Dorsolateral prefrontal cortex (tissue), 122 donors: ENCODE measurements at places on chromosomes 2 and 18. TPM values are rescaled to one million over a fixed set of nuclear protein-coding genes. Genes with fewer than 3 reads are reported as not detected.

- no peak for DNase-seq
Measured at GRCh38 chr18:51617167-51617566, 419.7 kb upstream of the MEX3C start.

DNA sequence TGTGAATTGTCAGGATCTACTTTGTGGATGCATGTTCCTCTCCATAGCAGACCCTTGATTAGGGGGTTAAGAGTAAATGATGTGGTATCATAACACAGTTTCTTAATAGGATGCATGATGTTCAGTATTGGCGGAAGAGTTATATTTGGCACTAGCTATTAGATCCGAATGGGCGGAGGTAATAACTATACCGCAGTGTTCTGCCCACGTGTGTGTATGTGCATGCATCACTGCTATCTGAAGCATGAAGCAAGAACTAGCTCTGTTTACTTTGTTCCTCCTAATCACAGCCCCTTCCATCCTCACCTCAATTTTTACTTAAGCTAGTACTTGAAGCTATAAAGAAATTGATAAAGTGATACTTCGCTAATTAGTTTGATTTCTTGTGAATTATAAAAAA lies 159.6 kb upstream of the NOSTRIN start:
- no peak for DNase-seq

The IL36A gene
- not detected for total RNA-seq

GRCh38 chr2:140178234-140178633 lies 1398.0 kb upstream of the NXPH2 start:
- no peak for DNase-seq

The IL37 gene
- not detected for total RNA-seq

GRCh38 chr2:168348076-168348475 lies 100.7 kb upstream of the STK39 start:
- DNase-seq = no peak

The ALLC gene
- total RNA-seq = not detected

DNA sequence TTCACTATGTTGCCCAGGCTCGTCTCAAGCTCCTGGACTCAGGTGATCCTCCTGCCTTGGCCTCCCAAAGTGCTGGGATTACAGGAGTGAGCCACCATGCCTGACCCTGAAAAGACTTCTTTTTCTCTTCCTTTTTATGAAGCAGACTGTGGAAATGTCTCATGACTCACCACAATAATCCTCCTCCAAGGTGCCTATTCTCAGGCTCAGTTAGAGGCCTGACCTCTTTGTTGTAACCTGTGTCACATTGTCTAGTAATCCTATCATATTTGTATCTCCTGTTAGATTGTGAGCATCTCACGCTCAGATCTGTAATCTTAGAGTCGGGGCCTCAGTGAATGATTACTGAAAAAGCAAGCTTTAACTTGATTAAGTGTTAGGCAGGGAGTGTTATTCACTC lies 18.3 kb upstream of the TAF4B start:
- no peak for DNase-seq

DNA sequence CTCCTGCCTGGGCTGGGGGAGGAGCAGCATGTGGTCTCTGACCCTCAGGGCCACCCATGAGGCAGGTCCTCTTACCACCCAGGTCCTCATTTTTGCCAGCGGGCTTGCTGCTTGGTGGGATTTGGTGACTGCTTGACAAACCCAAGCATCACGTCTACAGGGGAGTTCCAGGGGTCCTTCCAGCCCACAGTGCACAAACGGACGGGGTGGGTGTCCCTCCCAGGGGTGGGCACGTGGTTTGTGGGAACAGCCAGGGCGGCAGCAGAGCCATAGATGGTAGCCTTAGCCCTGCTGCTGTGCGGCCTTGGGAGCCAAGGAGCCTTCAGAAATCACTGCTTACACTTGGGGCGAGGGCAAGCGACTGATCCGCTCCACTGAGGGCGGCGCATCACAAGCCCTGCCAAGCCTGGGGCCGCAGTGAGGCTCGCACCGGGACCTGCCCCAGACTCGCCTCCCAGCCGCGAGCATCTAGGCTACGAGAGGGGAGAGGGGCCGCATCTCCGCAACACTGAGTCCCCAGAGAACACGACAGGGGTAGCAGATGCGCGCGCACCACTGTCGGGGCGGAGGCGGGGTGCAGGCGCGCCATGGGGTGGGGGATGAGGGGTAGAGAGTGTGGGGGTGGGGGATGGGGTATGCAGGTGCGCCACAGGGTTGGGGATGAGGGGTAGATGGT lies 36.9 kb downstream of the SNED1 start:
- no peak for DNase-seq

The CCDC178 gene
- total RNA-seq = 1.7 TPM

DNA sequence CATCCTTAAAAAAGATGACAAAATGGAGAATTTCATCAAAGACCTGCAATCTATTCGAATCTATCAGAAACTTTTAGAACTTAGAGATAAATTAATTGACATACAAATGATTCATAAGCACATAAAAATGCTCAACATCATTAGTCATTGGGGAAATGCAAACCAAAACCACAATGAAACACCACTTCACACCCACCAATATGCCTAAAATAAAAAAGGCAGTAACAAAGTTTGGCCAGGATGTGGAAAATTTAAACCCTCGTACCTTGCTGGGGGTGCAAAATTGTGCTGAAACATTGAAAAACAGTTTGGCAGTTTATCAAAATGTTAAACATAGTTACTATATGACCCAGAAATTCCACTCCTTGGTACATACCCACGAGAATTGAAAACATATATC lies 11.5 kb upstream of the EIF2AK3 start:
- DNase-seq = no peak

DNA sequence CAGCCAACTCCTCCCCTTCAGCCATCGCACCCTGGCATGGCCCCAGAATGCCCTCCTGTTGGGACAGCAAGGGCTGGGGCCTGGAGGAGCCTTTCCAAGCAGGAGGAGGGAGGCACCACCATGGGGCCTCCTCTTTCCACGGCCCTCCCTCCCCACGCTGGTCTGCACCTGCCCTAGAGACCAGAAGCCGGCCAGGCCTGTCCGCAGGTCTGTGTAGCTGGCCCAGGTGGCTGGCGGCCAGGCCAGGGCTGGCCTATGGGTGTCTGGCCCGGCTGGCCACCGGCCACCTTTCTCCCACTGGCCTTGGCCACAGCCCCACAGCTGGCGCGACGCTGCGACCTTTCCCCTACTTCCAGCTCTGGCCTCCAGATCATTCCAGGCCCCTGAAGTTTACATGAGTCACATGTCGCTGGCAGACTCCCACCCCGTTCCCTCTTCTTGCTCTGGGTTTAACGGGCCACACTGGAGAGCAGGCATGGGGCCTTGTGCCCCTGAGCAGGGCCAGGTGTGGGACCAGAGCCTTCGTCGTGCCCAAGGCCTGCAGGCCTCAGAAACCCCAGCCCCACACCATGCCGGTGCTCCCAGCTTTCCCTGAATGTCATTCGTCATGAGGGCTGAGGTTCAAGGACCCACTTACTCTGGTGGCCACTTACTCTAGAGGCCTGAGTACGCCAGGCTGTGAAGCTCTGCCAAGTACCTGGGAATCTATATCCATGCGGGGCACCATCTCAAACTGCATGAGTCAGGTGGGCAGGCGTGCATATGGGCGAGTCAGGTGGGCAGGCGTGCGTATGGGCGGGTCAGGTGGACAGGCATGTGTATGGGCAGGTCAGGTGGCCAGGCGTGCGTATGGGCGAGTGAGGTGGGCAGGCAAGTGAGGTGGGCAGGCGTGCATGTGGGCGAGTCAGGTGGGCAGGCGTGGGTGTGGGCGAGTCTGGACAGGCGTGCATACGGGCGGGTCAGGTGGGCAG lies 33.3 kb upstream of the KLF11 start:
- no peak for DNase-seq

- no peak for DNase-seq
Measured at GRCh38 chr2:28435814-28436351, 43.2 kb downstream of the FOSL2 start.

GRCh38 chr2:174243812-174244211 lies 4.5 kb downstream of the OLA1 start:
- no peak for DNase-seq

DNA sequence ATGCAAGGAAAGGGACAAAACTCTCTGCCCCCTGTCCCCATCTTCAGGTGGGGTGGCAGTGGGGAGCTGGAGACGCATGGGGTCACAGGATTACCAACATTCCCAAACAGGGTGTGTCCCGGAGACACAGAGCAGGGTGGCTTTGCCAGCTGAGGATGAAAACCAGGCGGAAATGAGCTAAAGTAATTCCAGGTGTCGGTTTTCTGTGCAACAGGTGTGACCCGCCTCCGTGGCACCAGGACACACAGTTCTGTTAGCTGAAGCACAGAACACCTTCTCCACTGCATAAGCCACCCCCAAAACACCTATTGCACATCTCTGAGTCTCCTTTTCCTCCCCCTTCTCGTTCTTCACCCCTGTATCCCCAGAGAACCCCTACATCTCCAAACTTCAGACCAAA lies 122.7 kb upstream of the GLI2 start:
- DNase-seq = no peak

DNA sequence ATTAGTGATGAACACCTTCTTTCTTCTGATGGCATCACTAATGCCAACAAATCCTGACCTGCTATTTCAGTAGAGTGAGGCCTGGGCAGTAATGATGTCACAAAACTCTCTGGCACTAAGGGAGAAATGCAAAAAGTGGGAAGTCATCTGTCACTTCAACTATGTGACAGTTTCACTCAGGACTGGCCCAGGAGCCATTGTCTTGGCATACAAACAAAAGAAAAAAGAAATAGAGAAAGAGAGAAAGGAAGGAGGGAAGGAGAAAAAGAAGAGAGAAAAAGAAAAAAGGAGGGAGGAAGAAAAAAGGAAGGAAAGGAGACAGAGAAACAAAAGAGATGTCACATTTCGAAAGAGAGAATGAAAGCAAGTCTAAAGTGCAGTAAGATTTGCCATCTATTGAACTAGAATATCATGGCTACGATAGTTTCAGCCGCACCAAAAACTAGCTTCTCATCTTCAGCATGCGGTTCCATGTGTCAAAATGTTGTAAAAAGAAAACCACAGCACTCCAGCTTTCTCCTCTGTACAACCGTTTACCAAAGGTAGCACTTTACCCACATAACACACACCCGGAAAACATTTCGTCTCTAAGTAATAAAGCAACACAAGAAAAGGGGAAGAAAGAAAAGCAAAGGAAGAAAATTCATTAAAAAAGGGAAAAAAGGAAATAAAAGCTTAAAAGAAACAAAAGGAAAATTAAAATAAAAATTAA lies 50.1 kb downstream of the CD226 start:
- DNase-seq = no peak

The PLCL1 gene
- 41.8 TPM for total RNA-seq

The CLEC4F gene
- not detected for total RNA-seq

The LIMS2 gene
- 19.5 TPM for total RNA-seq

The SCN7A gene
- 2.0 TPM for total RNA-seq

DNA sequence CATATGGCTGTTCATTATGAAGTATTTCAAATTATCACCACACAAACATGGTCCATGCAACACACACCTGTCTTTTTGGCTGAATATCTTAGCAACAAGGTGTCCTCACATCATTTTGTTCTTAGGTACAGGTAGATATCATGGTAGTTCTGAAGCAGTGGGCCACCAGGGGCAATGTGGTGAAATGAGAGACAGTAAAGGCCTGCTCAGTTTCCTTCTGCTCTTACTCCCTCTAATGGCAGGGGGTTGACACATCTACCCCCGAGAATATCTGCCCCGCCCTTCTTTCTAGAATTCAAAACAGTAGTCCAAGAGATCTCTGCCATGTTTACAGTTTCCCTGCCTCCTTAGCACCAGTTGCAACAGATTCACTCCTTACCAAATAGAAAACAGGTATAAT lies 147.0 kb upstream of the KLHL14 start:
- DNase-seq = no peak

- DNase-seq = no peak
Measured at GRCh38 chr2:165251366-165251765, 12.2 kb downstream of the SCN2A start.

DNA sequence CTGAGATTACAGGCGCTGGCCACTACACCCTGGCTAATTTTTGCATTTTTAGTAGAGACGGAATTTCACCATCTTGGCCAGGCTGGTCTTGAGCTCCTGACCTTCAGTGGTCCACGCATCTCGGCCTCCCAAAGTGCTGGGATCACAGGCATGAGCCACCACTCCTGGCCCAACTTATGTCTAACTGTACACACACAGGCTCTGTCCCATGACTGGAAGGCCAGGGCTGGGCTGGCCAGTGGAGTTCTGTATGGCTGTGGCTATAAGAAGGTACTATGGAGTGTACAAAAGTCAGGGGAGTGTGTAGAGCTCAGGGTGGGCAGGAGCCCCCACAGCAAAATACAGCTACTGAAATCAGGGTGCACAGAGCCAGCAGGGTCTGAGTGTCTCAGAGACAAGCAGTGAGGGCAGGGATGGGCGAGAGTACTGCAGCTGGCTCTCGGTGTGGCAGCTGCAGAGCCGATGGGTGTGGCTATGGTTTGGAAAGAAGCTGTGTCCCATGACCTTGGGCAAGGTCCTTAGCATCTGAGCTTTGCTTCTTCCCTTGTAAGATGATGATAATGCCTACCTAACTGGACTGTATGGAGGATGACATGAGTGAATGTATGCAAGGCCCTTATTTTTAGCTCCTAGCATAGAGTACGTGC lies 10.4 kb upstream of the MSGN1 start:
- no peak for DNase-seq

The KIF5C gene
- 458 TPM for total RNA-seq

GRCh38 chr2:126719191-126719832 lies 63.4 kb downstream of the GYPC start:
- no peak for DNase-seq

GRCh38 chr2:176189681-176190641 lies 1.5 kb downstream of the HOXD1 start:
- no peak for DNase-seq

- peak; percentile 11 for DNase-seq
Measured at GRCh38 chr2:43941966-43942365, 53.8 kb downstream of the LRPPRC start.

The SCYGR4 gene
- not detected for total RNA-seq

DNA sequence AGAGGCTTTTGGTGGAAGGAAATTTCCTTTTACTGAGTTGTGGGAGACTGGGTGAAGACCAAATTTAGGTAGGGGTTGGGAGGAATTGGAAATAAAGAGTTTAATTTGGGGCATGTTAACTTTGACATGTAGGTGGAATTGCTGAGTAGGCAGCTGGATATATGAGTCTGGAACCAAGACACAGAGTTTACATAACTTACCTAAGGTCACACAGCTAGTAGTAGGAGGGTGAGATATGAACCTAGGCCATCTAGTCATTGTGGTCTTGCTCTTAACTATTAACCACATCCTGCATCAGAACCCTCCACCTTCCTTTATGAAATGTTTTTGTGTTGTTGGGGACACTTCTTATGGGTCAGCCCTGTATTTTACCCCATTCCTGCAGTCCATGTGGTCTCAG lies 113.1 kb downstream of the ICOS start:
- DNase-seq = no peak

The ITM2C gene
- total RNA-seq = 571 TPM
